ENCODE measurements at places on chromosomes 3 and 15.
A peak's percentile ranks its signal among the peaks of the same experiment; 100 is the strongest.

DNA sequence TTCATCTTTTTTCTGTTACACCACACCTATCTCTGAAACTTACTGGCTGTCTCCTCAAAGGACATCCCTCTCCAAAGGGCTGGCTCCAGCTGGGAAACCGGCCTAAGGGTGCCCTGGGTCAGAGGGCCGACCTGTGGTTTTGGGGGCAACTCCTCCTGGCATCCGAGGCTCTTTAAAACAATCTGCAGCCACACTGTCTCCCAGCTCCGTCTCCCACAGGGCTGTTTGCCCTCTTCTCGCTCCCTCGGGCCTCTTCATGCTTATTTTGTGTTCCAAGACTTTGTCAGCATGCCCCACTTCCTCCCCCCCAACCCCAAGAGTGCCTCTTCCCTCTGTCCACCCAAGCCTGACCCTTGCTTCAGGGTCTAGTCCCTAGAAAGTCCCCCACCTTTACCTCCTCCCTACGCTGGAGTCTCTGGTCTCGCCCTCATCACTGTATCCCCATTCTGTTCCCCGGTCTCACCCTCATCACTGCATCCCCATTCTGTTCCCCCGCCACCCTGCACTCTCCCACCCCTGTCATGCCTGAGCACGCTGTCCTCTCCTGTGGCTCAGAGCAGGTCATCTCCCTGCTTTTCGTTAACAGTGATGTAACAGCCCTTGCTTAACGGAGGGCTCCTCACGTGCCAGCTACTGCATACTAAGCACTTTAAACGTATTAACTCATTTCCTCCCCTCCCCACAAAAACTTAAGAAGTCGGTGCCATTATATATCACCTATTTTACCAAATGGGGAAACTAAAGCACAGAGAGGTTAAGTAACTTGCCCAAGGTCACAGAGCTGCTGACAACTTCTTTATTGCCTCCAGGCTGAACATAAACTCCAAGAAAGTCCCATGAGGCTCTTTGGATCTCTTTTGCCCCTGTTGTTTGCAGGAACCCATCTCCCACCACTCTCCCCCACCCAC is 1.1 kb upstream of the CSK start:
- DNase-seq: peak; percentile 66

GRCh38 chr3:63043631-63044030 is 168.4 kb upstream of the CADPS start:
- DNase-seq: no peak

DNA sequence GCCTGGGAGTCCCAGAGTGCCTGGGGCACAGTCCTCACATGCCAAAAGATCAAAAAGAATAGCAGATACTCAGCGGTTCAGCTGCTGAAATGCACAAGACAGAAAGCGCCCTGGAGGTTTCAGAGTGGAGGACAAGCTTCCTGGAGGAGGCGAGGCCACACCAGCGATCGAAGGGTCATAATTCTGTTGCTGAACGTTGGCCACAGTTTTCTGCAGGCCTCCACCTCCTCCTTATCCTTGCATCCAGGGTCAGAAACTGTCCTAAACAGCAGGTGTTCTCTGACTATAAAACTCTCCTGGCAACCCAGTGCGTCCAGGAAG is 220.3 kb upstream of the LINGO1 start:
- no peak for DNase-seq

- DNase-seq: no peak
Observed at GRCh38 chr3:16262174-16262573, 2.6 kb downstream of the DPH3 start.

GRCh38 chr3:148625991-148626390 is 71.7 kb upstream of the AGTR1 start:
- DNase-seq: no peak

- no peak for DNase-seq
Observed at GRCh38 chr3:195170496-195170895, 100.5 kb downstream of the XXYLT1 start.

- DNase-seq: no peak
Observed at GRCh38 chr3:149013726-149014125, 22.4 kb downstream of the GYG1 start.

GRCh38 chr3:128727485-128727884 is 1.5 kb downstream of the RAB7A start:
- DNase-seq: no peak

GRCh38 chr3:157429708-157430107 is 6.9 kb upstream of the PTX3 start:
- DNase-seq: no peak

DNA sequence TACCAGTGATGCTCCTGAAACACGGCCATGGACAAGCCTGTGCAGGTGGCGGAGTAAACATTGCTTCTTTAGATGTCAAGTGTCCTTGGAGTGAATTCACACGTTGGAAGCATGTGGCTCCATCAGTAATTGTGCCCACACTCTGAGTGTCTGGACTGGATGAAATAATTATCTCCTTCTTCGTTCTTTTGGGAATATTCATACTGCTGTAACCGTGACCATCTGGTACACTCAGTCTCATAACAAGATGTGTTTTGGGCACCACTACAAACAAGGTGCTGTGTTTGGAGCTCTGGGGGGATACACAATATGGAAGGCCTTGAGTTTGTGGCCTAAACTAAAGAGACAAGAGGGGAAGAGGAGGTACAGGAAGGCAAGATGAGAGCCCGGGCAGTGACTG is 165.6 kb downstream of the APBA2 start:
- DNase-seq: no peak

DNA sequence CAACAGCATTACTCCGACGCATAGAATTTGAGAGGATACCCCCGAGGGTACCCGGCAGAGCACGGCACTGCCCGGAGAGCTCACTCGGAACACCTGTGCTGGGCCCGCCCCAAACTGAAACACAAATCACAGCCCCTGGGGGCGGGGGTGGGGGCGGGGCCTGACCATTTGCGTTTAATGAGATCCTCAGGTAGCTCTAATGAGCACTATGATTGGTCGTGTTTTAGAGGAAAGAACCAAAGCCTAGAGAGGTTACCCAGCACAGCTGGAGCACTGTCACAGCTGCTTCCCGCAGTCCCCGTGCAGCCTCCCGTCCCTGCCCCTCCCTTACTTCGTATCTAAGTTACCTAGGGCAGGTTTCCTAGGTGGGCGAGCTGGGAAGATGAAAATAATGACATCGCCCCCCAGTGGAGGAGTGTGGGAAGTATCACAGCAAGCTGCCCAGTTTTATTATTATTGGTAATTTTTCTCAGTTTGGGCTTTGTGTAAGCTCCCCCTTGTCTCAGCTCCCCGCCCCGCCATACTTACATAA is 187.1 kb downstream of the PDE8A start:
- peak; percentile 38 for DNase-seq
